CD4-positive, alpha-beta T cell treated with Interferon alpha-2 for 1 hour (primary cell): ENCODE measurements at places on chromosomes 7 and 10.

- no peak for DNase-seq
These were observed 44.6 kb downstream of the VWA2 start for GRCh38 chr10:114283535-114284234.

DNA sequence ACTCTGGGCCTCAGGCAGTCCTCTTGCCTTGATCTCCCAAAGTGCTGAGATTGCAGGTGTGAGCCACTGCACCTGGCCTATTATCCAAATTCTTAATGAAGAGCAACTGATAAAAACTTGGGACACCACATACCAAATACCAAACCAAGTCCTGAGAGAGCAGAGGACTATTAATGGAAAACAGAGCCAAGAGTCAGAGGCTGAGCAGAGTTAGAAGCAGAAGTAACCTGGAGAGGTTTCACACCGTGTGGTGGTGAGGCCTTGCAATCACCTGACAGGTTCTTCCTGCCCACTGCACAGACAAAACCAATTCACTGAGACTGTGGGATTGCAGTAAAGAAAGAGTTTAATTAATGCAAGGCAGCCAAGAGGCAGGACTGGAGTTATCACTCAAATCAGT lies 16.0 kb downstream of the SSMEM1 start:
- DNase-seq: no peak

DNA sequence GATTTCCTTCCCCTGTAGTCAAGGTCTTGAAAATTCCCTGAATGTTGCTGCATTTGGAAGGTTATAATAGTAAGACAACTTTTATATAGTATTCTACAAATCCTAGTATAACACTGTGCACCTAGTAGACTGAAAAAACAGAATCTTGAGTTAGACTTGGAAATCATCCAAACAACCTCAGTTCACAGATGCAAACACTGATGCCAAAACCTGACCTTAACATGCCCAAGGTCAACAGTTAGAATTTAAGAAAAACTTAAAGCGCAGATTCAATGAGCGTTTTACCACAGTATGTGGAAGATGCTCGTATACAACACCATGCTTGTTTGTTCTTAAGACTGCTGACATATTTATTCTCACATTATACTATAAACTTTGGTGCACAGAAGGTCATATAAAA lies 3.0 kb downstream of the PIP4K2A start:
- no peak for DNase-seq

GRCh38 chr10:3524086-3524960 lies 260.7 kb downstream of the KLF6 start:
- no peak for DNase-seq

DNA sequence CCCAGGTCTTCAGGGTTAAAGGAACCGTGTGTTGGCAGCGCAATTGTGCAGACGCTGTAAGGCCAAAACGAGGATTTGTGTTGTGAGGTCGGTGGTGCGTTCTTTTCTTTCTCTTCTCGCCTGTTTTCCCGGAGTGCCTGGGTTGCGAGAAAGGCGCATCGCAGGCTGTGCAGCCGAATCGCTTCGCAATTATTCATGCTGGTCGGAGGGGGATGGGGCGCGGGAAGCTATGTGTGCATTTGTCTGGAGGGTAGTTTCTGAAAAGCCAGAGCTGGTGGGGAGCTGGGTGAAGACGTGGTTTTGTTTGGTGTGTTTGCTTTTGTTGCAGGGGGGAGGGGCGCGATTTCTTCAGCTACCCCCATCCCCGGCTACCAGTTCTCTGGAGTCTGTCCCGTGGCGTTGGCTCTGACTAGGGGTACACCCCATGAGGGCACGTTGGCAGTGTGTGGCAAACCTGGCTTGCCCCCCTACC lies 2.1 kb downstream of the MXI1 start:
- peak; percentile 62 for DNase-seq

DNA sequence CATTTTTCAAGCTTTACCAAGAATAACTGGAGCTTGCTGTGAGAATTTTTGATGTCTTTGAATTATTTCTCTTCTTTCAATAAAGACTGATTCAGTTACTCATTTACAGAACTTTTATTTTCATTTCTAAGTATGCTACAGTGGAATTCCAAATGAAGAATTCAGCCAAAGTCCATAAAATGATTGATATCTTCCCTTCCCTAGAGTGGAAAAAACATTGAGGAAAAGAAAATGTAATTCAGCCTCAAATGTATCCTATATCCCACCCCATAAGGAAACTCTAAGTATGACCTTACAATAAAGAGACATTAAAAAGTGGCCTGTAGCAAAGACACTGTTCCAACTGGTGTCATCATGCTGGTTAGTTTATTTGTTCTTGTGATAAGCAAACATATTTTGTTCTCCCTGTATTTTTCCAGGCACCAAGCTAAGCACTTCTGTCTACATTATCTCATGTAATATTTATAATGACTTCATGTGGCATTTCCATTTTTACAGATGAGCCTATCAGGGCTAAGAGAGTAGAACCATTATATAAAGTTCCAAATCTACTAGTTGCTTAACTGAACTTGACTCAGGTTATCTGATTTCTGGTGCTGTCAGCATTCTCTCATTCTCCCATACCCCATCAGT lies 450.4 kb downstream of the NEBL start:
- no peak for DNase-seq
